ENCODE measurements at places on chromosomes 13 and 19. TPM values are rescaled to one million over a fixed set of nuclear protein-coding genes. Genes with fewer than 3 reads are reported as not detected.

DNA sequence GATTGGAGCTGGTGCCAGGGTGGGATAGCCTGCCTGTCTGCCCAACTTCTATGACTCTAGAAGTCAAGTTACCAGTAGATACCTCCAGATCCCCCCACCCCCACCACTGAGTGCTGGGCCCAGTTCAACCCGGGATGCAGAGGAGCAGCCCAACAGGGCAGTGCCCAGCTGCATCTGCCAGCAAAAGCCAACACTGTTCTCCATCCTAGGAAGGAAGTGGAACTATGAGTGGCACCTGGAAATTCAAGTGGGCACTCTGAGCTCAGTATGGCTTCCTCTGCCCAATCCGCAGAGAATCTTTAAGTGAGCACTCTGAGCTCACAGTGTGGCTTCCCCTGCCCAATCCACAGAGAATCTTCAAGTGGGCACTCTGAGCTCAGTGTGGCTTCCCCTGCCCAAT is 14.2 kb downstream of the TUBGCP3 start:
- DNase-seq = no peak
- H3K27ac ChIP-seq = no peak overlapping the region
- no peak overlapping the region for H3K4me3 ChIP-seq
- peaks cover 8% of the 10 kb centered on the region for H3K36me3 ChIP-seq
- H3K4me1 ChIP-seq = peaks cover 23% of the 10 kb centered on the region
- H3K27me3 ChIP-seq = no peaks in the 10 kb centered on the region

DNA sequence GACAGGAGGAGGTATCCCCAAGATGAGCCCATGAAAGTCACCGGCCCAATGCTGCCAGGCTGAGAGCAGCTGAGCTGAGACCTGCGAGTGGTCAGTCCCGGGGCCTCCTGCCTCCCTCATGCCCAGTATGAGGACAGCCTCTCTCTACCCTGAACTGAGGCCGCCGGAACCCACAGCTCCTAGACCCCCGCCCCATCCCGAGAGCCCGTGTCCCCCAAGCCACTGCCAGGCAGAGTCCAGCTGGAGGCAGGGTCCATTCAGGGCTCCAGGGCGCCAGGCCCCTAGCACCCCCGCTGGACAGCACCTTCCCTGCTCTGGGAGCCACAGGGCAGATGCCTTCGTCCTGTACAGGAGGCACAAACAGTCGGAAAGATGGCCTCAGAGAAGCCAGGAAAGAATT is 38.7 kb downstream of the MLLT1 start:
- H3K4me1 ChIP-seq = peaks cover 28% of the 10 kb centered on the region
- H3K36me3 ChIP-seq = no peaks in the 10 kb centered on the region
- H3K27ac ChIP-seq = no peak overlapping the region
- no peaks in the 10 kb centered on the region for H3K27me3 ChIP-seq
- no peak overlapping the region for H3K4me3 ChIP-seq
- no peak for DNase-seq

DNA sequence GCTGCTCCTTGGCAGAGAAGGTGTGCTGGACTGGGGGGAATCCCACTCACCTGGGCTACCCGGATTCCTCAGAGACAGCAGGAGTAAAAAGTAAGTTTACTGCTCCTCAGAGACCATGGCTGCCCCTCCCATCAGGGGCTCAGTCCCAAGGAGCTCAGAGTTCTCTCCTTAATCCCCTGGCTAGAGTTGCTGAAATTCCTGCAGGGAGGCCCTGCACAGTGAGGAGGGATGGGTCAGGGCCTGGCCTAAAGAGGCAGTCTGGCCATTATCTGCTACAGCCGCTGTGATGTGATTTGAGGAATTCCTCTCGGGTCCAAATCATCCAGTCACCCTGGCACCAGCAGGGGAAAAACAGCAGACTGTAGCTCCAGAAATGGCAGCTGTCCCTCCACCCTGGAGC is 502.5 kb downstream of the PCDH17 start:
- H3K36me3 ChIP-seq = no peaks in the 10 kb centered on the region
- DNase-seq = no peak
- no peaks in the 10 kb centered on the region for H3K4me1 ChIP-seq
- no peak overlapping the region for H3K27ac ChIP-seq

- H3K27ac ChIP-seq = no peak overlapping the region
- H3K4me3 ChIP-seq = no peak overlapping the region
- no peaks in the 10 kb centered on the region for H3K4me1 ChIP-seq
- H3K36me3 ChIP-seq = peaks cover 5% of the 10 kb centered on the region
These were observed 8.6 kb upstream of the TYK2 start for GRCh38 chr19:10388957-10389356.

CAPN12 gene
- 5.3 TPM for total RNA-seq

KLK8 gene
- not detected for total RNA-seq

DNA sequence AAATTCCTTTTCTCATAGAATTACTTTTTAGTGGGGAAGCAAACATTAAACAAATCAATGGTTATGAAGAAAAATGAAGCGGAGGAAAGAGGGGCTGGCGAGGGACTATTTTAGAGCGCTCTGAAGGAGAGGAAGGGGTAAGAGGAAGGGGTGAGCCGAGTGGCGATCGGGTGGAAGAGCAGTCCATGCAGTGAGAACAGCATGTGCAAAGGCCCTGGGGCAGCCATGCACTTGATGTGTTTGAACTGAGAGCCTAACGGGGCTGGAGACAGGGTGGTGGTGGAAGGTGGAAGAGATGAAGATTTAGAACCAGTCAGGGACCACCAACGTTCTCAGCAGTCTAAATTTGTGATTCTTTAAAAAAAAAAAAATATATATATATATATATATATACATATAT is 14.4 kb upstream of the NOP53 start:
- H3K36me3 ChIP-seq = no peaks in the 10 kb centered on the region
- H3K4me1 ChIP-seq = peaks cover 11% of the 10 kb centered on the region

DNA sequence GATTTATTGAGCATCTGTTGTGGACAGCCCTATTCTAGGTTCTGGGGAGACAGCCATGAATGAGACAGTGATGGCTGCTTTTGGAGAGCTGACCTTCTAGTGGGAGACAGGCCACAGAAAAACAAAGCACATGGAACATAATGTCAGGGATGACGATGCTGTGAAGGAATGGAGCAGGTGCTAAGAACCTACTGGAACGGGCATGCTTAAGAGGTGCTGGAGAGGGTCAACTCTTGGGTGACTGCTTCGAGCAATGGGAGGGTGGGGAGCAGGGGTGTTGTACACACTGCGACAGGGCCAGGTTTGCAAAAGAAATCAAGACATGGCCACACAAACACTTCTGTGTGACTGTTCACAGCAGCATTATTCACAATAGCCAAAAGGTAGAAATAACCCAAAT is 12.1 kb upstream of the CEACAM16 start:
- DNase-seq = no peak
- H3K4me1 ChIP-seq = peaks cover 10% of the 10 kb centered on the region
- no peak overlapping the region for H3K4me3 ChIP-seq

ARID3A gene
- 12.8 TPM for total RNA-seq

- H3K27me3 ChIP-seq = no peaks in the 10 kb centered on the region
- H3K4me3 ChIP-seq = no peak overlapping the region
- H3K36me3 ChIP-seq = no peaks in the 10 kb centered on the region
- no peak for DNase-seq
- H3K4me1 ChIP-seq = peaks cover 14% of the 10 kb centered on the region
These were observed 129.4 kb downstream of the AKAP11 start for GRCh38 chr13:42401376-42401775.

GRCh38 chr13:30766231-30766630 is 30.9 kb downstream of the ALOX5AP start:
- H3K4me1 ChIP-seq = no peaks in the 10 kb centered on the region
- H3K4me3 ChIP-seq = no peak overlapping the region
- DNase-seq = no peak
- no peak overlapping the region for H3K27ac ChIP-seq
- H3K27me3 ChIP-seq = no peaks in the 10 kb centered on the region

ACTMAP gene
- 10.6 TPM for total RNA-seq

DNA sequence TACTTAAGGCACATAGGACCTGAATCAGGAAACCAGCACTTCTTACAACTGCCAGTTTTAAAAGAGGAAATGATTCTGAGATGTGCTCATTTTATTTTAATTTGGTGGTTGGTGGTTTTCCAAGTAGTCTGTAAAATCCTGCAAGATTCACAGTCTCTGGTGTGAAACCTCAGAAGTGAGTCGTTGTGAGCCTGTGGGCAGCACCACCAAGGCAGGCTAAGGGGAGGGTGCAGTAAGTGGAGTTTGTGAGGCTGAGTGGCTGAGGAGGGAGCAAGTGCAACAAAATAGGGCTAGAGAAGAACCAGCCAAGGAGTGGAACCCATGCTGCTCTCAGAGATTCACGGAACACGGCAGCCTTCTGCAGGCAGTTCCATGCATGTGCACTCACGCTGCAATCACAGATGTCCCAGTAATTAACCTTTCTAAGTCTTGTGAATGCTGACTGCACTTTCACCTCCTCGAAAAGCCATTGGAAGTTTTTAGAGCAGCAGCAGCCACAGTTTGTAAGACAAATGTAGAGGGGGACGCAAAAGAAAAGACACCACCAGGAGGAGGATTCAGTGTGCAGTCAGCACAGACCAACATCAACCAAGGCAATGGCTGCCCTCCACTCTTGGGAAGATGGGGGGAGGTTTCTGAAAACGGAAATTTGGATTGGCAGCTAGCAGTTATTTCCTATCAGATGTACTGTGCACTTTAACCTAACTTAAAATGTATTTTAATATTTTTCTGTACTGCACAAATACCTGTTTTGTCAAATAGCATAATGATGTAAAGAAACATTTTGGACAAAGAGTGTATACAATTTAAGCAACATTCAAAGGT is 44.9 kb downstream of the ESD start:
- no peaks in the 10 kb centered on the region for H3K27me3 ChIP-seq
- no peaks in the 10 kb centered on the region for H3K36me3 ChIP-seq
- H3K4me1 ChIP-seq = peaks cover 13% of the 10 kb centered on the region
- no peak overlapping the region for H3K4me3 ChIP-seq
- peak; percentile 46 for DNase-seq

DNA sequence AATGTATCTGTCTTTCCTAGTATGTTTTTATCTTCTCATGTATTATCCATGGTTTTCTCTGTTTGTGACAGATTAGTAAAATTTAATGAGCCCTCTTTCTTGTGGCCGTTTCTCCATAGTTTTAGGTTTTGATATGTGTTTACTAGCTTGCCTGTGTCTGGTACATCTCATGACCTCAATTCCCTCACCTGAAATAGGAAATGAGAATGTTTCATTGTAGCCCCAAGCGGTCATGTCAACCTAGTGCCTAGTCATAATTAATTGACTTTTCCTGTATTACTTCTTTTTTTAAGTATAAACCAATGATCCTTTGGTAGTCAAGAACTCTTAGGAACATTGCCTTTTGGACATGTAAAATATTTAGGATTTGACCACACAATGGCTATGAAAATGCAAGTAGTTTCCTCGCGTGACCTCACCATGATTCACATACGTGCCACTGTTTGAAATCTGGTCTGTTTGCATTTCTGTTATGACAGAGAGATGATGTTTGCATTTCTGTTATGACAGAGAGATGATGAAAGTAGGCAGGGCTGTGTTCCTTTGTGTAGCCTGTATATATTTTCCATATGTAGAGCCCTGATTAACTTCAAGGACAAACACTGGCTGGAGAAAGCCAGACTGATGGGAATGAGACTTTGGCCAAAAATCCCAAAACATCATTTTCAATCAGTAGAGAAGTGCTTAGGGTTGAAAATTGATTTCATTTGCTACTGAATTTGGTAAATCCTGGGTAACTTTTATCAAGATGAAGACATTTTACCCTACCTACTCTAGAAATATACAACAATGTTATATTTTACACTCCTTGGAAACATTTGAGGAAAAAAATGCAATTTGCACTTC is 104.8 kb downstream of the TNFRSF19 start:
- no peak overlapping the region for H3K27ac ChIP-seq
- H3K4me1 ChIP-seq = no peaks in the 10 kb centered on the region
- DNase-seq = no peak
- H3K36me3 ChIP-seq = no peaks in the 10 kb centered on the region
- peaks cover 5% of the 10 kb centered on the region for H3K27me3 ChIP-seq

DNA sequence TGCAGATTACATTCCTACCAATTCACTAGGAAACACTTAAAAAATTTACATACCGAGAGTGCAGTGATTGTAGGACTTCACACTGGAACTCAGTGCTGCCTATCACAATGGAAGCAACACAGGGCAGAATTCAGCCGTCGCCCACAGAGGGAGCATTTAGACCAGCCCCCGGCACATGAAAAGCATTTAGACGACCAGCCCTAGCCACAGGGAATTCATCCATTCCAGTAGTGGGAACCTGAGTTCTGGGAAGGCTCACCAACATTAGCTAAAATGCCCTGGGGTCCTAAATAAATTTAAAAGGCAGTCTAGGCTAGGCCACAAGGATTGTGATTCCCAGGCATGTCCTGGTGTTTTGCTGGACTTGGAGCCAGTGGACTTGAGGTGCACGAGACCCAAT is 155.2 kb downstream of the LIG4 start:
- no peak overlapping the region for H3K4me3 ChIP-seq
- H3K4me1 ChIP-seq = no peaks in the 10 kb centered on the region
- DNase-seq = no peak
- H3K36me3 ChIP-seq = no peaks in the 10 kb centered on the region

VSTM2B gene
- total RNA-seq = not detected

ZIK1 gene
- total RNA-seq = 9.7 TPM

GADD45B gene
- 51.1 TPM for total RNA-seq

GRCh38 chr13:113075711-113076110 is 29.9 kb upstream of the F7 start:
- no peaks in the 10 kb centered on the region for H3K4me1 ChIP-seq
- H3K4me3 ChIP-seq = no peak overlapping the region
- H3K36me3 ChIP-seq = no peaks in the 10 kb centered on the region
- H3K27ac ChIP-seq = no peak overlapping the region
- no peaks in the 10 kb centered on the region for H3K27me3 ChIP-seq

SLC5A5 gene
- 1.7 TPM for total RNA-seq

MCEMP1 gene
- total RNA-seq = not detected

DNA sequence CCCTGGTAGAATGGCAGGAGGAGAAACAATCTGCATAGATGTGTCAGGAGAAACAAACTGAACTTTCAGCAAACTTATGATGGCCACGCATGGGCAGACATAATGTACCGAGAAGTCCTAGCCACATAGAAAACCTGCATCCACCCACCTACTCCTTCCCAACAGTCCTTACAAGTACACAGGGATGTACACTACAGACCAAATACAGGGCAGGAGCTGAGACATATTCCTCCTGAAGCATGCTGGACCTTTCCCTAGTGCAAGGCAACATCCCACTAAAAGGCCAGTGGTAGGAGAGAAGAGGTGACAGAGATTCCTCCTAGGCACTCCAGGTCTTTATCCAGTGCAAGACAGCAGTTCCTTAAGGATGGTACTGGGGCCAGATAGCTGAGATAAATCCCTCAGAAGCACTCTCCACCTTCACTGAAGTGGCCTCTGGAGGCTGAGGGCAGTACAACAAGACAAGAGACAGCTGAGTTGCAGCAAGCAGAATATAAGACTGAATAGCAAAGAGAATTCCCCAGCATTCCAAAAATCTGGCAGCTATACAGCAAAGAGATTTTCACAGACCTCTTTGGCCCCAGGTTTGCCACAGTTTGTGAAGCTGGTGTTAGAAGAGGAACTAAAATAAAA is 18.3 kb downstream of the VWA8 start:
- H3K27me3 ChIP-seq = no peaks in the 10 kb centered on the region
- H3K4me1 ChIP-seq = no peaks in the 10 kb centered on the region
- no peak overlapping the region for H3K27ac ChIP-seq
- H3K36me3 ChIP-seq = no peaks in the 10 kb centered on the region
- DNase-seq = no peak
- H3K4me3 ChIP-seq = no peak overlapping the region

Measured in CD8-positive, alpha-beta memory T cell (primary cell).